ENCODE measurements at places on chromosomes 3 and 15.

DNA sequence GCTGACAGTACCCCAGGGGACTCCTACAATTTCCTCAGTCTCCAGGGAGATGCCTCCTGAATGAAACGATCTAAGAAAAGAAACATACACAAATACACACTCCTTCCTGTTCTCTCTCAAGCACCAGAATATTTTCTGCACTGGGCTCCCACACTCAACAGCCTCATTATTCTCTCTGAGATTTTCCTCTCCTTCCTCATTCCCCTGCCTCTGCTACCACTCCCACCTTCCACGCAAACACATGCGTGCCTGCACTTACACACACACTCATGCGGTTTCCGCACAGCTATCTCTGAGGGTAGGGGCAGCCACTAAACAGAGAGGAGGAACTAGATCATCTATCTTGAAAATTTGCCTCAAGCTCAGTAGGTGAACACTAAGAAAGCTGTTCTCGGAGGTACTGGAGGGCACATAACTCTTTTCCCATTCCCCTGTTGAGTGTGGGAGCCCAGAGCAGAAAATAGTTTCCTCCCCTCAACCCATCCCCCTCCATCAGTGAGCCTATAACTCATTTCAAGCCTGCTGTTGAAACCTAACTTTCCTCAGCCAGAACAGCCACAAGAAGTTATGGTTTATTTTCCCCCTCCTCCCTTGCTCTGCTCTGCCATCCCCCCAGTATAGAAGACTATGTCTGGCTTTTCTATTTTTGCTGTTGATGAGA, 30.5 kb upstream of the TIPARP start:
- no peak for DNase-seq

- no peak for DNase-seq
These were observed 11.4 kb downstream of the SKIL start for GRCh38 chr3:170368921-170369320.

DNA sequence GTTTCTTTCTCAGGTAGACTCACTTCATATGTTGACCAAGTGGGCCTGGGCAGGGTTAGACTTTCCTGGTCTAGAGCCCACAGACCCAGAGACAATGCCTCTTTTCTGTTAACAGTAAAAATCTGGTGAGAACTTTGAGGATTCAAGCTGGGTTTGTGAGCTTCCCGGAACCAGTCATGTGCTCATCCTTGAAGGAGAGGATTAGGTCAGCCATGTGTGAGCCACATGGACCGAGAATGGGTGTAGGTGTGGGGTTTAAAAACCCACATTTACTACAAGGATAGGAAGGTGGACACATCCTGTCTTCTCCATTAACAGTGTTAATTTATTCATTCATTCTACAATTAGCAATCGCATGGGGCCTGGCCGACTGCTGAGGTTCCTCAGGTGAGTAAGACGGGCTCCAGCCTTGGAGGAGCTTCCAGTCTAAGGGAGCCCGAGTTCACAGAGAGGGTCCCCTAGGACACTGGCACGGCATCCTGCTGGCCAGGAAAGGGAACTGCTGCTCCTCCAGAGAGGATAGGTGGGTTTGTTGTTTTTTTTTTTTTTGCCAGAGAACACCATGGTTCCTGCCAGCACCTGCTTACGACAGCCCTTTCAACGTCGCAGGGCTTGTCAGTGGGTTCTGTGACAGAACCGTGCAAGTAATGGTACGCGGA, 69.0 kb downstream of the SQOR start:
- no peak for DNase-seq

GRCh38 chr15:26686547-26687187, 86.2 kb downstream of the GABRB3 start:
- no peak for DNase-seq

DNA sequence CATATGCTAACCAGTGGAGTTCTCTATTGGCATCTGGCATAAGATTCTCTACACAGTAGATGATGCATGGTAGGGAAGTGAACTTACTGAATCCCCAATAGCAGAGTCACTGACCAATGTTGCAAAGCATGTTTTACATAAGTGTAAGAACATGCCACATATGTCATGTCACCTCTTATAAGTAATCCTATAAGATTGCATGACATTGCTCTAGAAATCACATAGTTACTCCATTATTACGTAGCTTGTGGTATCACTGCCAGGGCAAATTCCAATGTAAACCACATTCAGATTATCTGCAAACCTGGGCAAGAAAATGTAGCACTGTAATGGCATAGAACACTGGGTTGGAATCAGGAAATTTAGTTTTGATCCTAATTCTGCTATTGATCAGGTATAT, 198.2 kb upstream of the UMPS start:
- peak; percentile 33 for DNase-seq

- DNase-seq, result peak; percentile 22
These were observed 5.8 kb upstream of the DBR1 start for GRCh38 chr3:138180375-138181029.

Measured in NCI-H226 (cell line).